ENCODE measurements at places on chromosomes 5 and 9.
A peak's percentile ranks its signal among the peaks of the same experiment; 100 is the strongest.

GRCh38 chr5:61055434-61056006 is 106.7 kb downstream of the SMIM15 start:
- no peak for DNase-seq

DNA sequence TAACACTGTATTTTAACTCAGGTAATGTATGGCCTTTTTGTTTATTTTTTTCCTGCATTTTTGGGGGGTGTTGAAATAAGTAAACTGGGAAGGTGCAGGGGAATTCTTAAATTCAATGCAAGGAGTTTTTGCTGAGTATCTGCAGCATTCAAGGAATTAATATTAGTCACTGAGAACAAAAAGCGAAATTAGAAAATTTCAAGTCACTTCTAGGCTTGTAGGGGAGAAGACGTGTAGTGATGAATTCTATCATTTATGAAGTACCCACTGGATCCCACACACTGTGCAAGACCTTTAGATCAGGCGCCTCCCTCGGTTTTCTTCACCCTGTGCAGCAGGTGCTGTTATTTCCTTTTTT is 1.2 kb downstream of the EHMT1 start:
- DNase-seq: no peak

DNA sequence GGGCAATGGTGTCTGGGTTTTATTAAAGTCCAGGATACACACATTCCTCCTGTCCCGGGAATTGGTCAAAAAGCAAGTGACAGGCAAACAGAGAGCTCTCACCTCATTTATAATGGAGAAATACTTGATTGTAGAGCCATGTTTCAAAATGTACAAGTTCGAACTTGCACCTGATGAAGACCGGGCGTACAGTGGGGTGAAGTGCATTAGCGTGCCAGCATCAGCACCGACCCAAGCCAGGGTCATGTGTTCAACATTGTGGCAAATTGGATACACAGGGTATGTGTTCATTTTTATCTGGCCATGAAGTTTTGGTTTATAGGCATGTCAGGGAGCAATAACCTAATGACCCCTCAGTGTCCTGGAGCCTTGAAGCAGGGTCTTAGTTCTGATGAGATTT is 472.5 kb downstream of the IRX1 start:
- no peak for DNase-seq

GRCh38 chr5:66671305-66671704 is 75.1 kb downstream of the MAST4 start:
- DNase-seq: no peak

- DNase-seq: no peak
Observed at GRCh38 chr5:139495638-139496435, 13.3 kb upstream of the STING1 start.

DNA sequence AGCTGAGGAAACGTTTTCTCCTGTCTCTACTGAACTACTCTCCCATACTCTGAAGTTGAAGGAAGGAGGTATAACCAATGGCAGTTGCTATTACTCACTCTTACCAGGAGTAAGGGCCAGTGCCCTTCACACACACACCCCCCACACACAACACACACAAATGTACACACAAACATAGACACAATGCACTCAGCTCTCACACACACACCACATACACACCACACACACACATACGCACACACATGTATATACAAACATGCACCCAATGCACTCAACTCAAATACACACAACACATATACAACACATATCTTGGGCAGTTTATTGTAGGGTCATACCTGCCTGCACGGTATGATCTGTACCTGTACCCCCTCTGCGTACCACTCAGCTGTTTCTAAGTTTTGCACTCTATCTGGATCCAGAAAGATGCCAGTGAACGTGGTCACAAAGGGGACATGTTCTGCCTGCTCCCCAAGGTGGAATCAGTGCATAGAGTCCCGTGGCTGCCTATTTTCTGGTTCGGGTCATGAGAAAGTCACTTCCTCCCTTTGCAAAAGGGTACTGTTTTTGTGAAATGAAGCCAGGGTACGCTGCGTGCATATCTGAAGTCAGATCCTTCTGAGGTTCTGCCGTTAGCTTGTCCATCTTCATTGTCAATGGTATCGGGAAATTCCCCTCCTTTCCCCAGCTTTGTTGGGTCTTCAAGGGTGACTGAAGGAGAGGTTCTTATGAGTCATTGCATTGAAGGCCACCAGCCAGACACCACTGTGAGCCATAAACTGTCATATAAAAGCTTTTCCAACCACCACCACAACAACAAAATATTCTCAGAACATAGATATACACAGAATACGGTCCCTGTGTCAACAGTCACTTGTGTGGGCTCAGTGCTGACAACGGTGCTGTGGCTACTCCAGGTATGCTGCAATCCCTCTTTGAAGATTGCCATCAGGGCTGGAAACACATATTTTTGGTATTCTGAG is 131.9 kb downstream of the UGCG start:
- DNase-seq: no peak

- DNase-seq: no peak
Observed at GRCh38 chr5:127757576-127757975, 54.4 kb downstream of the CCDC192 start.

DNA sequence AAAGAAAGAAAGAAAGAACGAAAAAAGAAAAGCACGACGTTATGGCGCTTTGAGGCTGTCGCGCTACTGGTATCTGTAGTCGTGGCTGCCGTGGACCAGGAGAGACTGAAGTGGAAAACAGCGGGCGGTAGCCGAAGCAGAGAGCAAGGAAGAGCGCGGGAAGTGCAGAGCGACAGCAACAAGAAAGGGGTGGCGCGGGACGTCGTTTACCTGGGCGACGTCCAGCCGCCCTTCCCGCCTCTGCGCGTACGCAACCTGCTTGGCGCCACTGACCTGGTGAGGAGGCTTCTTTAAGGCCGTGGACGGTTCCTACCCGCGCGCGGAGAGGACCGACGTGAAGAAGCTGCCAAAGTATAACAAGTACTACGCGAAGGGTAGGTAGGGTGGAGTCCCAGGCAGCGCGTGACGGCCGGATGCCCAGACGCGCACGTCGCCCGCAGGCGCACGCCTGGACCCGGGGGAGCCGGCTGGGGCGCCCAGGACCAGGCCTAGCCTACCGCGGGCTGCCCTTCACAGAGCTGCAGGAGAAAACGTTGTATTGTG is 15.4 kb downstream of the CCL28 start:
- peak; percentile 53 for DNase-seq

GRCh38 chr9:14213504-14213903 is 100.4 kb downstream of the NFIB start:
- DNase-seq: no peak

GRCh38 chr9:112332214-112332613 is 1.2 kb downstream of the PTBP3 start:
- DNase-seq: no peak

GRCh38 chr5:139630855-139631254 is 17.3 kb upstream of the CXXC5 start:
- DNase-seq: no peak

- DNase-seq: no peak
Observed at GRCh38 chr9:130500340-130501180, 55.8 kb downstream of the ASS1 start.

DNA sequence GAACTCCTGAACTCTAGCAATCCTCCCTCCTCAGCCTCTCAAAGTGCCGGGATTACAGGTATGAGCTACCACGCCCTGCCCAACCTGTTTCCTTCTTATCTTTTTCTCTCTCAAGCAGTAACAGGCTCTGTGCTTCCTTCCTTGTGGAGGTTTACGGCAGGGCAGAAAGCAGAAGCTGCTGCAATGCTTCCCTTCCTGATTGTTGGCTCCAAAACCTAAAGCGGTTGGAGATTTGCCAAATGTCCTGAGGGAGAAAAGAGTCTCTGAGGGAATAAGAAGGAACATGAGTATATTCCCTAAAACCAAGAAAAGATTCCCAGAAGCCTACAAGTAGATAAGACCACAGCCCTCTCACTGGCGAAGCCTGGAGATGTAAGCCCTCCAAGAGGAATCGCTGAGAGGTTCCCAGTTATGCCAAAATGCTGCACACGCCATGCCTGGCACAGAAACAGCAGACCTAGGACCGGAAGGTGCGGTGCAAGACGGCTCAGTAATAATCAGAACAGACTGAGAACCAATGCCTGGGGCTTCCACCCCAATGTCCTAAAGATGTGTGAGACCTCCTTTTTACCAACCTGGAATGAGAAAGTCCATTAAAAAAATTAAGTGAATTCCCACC is 73.2 kb downstream of the APTX start:
- no peak for DNase-seq

DNA sequence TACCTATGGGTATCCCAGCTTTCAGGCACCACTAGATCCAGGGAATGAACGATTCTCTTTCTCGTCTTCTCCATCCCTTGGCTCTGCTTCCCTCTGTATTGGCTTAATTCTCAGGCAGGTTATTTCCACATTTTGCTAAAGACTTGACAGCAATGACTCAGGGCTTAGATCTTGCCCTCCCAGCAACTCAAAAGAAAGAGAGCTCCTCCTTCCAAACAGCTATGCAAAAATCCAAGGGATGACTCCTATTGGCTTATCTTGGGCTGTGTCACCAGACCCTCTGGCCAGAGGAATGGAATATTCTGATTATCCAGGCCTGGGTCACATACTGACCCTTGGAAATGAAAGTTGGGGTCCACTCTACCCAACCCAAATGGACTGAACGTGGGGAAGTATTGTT is 270.2 kb downstream of the NTRK2 start:
- no peak for DNase-seq

DNA sequence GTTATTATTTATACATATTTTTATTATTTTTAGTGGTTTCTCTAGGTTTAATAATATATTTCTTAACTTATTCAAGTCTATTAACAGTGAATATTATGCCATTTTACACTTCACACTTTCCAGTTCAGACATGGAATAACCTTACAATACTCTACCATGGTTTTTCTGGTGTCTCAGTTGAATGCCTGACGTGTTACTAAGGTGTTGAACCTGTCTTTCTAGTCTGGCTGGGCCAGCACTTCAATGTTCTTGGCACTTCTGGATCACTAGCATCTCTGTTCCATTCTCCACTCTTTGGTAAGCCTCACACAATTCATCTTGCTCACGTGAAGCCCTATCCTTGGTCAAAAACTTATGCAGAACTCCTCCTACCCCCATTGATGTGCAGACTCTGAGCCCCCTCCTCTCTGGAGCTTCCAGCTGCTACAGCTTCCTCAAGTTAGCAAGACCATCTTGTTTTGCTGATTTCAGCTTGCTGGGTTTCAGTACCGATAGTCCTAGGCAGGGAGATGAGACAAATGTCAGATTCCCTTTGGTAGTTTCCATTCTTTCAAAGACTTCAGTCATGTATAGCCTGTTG is 243.1 kb downstream of the FBXO4 start:
- no peak for DNase-seq

DNA sequence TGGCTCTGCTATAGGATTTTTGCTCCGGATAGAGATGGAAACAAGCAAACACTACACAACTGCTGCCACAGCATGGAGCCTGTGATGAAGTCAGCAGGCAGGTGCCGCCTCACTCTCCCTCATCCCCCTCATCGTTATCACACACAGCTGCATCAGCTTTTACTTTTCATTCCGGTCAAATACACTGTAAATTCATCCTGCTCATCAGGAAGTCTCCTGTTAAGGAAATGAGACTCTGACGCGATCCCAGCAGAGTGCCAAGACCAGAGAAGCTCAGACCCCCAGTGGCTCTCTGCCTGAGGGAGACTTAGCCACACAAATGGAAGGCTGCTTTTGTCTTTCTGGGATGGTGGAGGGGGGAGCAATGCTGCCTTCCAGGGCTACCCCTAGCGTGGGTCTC is 270.2 kb downstream of the ELAVL2 start:
- no peak for DNase-seq

GRCh38 chr5:36528588-36528987 is 77.8 kb upstream of the SLC1A3 start:
- no peak for DNase-seq

DNA sequence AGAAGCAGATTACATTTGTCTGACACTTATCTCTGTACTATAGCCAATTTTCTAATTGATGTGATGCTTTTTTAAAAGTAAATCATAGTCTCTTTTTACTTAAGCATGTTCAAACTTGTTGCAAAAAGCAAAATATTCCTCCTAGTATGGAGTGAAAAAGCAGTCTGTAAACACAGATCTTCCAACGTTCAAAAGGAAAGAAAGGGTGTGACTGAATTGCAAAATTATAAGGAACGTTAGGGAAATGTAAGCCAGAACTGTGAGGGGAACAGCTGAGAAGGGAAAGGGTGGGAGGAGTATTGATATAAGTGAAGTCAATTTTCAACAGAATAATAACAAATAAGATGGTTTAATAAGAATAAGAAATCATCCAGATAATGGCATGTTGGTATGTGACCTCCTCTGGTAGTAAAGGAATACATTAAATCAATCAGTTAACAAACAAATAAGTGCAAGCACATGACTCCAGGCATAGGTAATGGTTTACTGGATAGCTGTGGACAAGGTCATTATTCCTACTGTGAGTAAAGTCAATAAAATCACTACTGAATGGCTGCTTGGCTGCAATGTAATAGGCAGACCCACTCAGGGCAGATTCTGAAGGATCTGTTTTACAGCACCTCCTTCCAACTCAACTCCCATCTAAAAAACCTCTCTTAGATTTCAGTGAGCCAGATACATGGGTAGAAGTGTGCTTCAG is 239.1 kb upstream of the NMUR2 start:
- no peak for DNase-seq

DNA sequence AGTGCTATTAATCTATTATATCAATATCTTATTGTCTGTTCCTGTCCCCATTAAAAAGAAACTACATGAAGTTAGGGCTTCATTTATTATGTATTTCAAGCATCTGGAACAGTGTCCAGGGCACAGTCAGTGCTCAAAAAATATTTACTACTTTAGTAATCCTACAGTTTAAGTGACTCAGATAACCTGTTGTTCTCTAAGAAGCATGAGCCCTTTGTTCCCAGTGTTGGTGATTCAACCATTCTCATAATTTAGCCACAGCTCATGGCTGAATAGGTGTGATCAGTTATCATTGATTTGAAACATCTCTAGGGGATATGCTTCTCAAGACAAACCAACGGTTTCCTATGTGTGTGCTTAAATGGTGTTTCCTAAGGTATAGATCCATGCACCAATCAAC is 292.7 kb downstream of the TMEM167A start:
- DNase-seq: no peak

- DNase-seq: no peak
Observed at GRCh38 chr5:155872629-155873220, 454.2 kb upstream of the SGCD start.

- no peak for DNase-seq
Observed at GRCh38 chr9:22649384-22649783, 202.8 kb downstream of the DMRTA1 start.

DNA sequence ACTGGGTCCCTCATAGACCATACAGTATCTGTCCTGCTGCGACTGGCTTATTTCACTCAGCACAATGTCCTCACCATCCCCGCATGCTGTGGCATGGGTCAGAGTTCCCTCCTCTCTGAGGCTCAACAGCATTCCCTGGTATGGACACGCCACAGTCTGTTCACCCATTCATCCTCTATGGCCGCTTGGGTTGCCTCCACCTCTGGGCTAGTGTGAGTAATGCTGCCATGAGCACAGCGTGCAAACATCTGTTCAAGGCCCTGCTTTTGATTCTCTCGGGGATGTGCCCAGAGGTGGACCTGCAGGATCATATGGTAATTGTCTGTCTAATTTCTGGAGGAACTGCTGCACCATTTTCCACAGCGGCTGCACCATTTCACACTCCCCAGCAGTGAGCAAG is 5.5 kb upstream of the FBP2 start:
- no peak for DNase-seq
